ENCODE measurements at places on chromosomes 16 and 17.

- DNase-seq: no peak
Observed at GRCh38 chr16:62392698-62393097, 356.5 kb upstream of the CDH8 start.

DNA sequence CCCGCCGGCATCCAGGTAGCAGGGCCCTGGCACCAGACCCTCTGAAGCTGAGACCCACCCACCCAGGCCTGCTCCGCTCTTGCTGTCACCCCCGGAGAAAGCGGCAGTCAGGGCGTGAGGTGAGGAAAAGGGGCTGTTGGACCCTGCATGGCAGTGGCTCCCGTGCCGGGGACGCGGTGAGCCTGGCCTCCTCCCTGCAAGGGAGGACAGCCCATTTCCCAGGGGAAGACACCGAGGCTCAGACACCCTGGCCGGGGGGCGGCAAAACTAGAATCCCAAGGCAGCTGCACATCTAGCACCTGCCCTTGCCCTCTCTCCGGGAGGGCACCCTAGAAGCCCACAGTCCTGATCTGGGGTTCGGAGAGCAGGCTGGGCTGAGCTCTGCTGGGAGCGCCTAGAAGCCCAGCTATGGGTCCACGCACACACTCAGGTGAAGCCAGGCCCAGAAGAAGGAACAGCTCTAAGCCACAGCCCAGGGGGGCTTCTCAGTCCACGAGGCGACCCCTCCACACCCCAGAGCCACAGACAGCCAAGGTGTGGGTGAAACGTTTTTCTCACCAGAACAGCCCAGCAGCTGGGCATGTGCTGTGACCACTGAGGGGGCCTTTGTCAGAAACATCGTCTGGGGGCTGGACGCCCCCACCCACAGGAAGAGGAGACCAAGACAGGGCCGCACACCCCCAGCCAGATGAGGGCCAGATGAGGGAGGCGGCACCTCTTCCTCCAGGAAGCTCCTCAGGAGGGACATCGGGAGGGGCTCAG lies 22.4 kb downstream of the SLC7A5 start:
- DNase-seq: no peak

- no peak for DNase-seq
Observed at GRCh38 chr17:14359163-14360020, 58.5 kb downstream of the HS3ST3B1 start.

DNA sequence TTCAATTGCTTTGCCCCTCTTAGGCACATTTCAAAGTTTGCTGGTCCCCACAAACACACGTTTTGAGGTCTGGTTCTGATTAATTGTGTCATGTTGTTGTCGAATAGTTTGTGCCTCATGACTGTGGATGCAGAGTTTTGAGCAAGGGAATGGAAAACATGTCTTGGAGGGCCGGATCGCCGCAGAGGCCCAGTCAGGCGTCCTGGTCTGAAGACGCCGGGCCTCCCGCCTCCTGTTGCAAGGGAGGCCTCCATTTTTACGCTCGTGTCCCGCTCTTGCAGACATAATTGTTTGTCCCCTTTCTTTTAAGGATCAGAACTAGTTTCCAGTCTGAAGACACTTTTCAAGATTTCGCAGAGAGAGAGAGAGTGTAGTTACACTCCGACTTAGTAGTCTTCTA lies 3.2 kb downstream of the NTN1 start:
- no peak for DNase-seq

GRCh38 chr17:51528111-51528510 lies 267.8 kb downstream of the UTP18 start:
- no peak for DNase-seq

- DNase-seq: peak; percentile 89
Observed at GRCh38 chr17:81711814-81712467, at the start of gene SLC25A10. Gene SLC25A10, plus strand, starts transcription at chr17:81712284. Its CDS starts 143 bp downstream, at chr17:81712427.

DNA sequence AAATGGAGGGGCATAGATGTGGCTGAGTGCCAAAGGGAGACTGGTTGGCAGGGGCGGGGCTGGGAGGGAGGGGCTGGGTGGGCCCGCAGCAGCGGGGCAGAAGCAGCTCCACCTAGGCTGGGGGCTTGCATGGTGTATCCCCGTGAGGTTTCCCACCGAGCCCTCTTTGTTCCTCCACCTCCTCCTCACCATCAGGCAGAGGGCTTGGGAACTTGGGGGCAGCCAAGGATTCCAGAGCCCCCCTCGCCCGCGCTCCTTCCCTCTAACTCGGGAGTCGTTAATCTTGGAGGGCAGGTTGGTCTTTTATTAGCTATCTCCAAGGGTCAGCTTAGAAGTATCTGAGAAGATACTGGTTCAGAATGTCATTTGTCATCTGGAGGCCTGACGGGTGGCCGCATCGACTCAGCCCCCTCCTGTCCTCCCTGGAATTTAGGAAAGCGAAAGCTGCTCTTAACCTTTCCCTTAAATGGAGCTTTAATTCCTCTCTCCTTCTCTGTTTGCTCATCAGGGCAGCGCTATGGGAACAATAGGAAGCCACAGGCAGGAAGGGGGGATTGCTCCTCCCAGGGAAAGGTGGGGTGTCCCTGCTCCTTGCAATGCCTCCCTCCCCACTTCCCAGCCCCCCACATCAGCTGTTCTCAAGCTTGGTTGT lies 274.3 kb upstream of the XYLT1 start:
- no peak for DNase-seq

GRCh38 chr16:82793528-82794245 lies 166.9 kb downstream of the CDH13 start:
- no peak for DNase-seq

DNA sequence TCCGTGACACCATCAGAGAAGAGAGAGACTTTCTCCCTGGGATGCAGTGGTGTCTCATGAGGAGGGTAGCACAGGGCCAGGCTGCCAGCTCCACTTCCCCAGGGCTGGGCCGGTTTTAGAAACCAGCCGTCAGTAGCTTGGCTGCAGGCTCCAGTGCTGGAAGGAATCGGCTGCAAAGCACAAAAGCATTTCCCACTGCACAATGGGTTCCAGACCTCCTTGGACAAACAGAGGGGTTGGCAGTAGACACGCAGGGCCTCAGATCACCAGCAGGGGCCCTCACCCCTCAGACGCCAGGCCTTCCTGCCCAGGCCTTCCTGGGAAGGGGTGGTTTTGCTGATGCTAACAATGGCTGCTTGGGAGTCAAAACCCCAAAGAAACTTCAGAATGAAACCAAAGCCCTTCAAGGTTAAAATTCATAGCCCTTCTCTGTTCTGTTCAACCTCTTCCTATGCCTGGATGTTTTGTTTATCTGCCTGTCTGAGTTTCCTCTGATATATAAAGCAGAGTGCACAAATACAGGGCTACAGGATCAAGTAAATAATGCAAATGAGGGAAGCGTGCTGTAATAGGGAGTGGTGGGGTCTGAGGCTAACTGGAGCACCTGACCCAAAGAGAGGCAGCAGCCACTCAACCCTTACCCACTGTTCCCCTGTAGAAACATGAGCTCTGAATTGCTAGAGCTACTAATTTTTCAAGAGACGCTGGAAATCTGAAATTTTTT lies 26.2 kb downstream of the TEKT5 start:
- DNase-seq: no peak

- DNase-seq: no peak
Observed at GRCh38 chr17:45873728-45874127, 20.6 kb upstream of the MAPT start.

- DNase-seq: no peak
Observed at GRCh38 chr16:83542491-83542890, 265.3 kb upstream of the HSBP1 start.

GRCh38 chr17:66605541-66605940 lies 229.4 kb upstream of the CACNG5 start:
- no peak for DNase-seq

- DNase-seq: no peak
Observed at GRCh38 chr17:31389657-31390381, 1.7 kb upstream of the RAB11FIP4 start.

- no peak for DNase-seq
Observed at GRCh38 chr16:88285514-88285822, 97.3 kb upstream of the ZNF469 start.

- DNase-seq: no peak
Observed at GRCh38 chr17:36851250-36851649, 86.0 kb upstream of the LHX1 start.

- DNase-seq: no peak
Observed at GRCh38 chr17:78774453-78774852, 7.6 kb downstream of the CYTH1 start.

- DNase-seq: peak; percentile 40
Observed at GRCh38 chr16:67396159-67397035, 3.1 kb upstream of the TPPP3 start.

- DNase-seq: no peak
Observed at GRCh38 chr17:49959183-49959935, 9.6 kb upstream of the DLX4 start.

DNA sequence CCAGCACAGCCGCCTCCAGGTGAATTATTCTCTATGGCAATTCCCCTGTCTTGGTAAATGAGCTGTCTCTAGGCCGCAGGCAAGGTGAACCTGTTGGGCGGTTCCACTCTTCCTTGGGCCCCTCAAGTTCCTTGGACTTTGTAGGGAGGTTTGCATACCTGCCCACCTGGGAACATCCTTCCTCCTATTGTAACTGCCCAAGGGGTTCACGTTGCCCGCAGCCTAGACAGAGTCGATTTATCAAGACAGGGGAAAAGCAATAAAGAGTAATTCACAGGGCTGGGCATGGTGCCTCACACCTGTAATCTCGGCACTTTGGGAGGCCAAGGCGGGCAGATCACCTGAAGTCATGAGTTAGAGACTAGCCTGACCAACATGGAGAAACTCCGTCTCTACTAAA lies 122.5 kb downstream of the KCNJ18 start:
- DNase-seq: no peak

DNA sequence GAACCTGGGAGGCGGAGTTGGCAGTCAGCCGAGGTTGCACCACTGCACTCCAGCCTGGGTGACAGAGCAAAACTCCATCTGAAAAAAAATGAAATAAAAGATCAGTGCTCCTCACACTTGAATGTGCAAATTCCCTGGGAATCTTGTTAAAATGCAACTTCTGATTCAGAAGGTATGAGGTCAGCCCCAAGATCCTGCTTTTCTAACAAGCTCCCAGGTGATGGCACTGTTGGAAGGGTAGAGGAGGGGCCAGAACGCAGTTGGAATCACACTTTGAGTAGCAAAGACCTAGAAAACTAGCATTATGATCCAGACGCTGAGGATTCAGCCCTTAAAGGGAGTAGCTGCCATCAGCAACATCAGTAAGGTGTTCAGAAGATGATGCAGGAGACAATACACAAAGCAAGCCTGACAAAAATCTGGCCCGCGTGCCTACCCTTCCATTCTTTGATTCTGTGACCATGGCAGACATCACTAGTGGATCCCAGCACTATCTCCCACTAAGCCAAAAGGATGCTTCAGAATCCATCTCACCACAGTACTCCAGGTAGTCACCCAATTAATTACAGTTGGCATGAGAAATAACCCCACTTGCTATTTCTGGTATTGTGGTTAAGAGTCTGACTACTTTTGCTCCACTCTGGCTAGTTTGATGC lies 33.1 kb upstream of the MEIOC start:
- peak; percentile 11 for DNase-seq

DNA sequence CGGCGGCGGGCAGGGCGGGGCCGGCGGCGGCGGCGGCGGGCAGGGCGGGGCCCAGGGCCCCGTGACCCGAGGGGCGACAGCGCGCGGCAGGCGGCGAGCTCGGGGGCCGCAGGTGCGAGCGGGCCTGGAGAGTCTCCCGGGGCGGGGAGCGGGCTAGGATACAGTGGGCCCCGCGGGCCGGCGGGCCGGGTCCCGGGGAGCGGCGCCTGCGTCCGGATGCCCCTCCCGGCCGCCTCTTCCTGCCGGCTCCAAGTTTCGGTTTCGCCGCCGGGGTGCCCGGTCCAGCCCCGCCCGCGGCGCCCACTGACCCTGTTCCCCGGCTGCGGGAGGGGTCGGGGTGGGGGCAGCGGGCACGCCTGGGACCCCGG lies at the start of gene RNF213:
TSS of gene RNF213 (plus strand) at position 62 of the 368 bp plus-strand sequence. CDS start 2,830 bp downstream, outside the sequence.
- DNase-seq: no peak
